M059J (cell line): ENCODE measurements at places on chromosomes 16 and 17.

DNA sequence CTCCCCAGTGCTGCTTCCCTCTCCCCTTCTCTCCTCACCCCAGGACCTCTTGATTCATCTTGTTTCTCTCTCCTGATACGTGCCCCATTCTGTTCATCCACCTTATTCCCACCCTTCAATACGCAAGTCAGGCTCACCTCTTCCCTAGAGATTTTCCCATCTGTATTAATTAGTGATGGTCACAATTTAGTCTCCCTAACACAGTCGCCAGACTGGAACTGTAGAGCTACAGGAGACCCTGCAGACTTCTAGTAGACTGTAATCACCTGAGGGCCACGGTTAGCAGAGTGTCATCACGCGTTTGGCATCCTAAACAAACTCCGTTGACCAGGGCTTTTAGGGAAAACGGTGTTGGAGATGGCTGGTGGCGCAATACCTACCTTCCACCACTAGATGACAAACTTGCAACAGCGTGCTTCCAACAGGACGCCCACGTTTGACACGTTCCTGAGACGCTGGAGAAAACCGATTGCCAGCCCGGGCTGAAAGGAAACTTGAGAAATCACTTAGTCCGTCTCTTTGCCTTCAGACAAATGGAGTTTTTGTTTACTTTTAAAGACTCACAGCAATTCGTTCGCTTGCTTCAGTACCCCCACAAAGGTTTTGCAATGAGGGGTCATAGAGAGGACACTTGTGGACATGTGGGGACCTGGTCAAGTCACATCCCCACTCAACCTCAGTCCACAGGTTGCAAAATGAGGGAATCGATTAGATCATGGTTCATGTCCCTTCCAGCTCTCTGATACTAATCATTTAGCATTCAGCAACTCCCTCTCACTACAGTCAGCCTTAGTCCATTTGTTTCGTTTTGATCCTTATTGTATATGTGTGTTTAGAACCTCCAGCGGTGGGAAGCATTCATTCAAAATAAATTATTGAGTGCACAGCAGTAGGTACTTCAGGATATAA lies 20.6 kb downstream of the MYL4 start:
- DNase-seq: peak; percentile 92

- DNase-seq: no peak
Observed at GRCh38 chr16:77965346-77965745, 57.0 kb upstream of the CLEC3A start.

- no peak for DNase-seq
Observed at GRCh38 chr16:11670171-11671131, 2.2 kb downstream of the SNN start.

DNA sequence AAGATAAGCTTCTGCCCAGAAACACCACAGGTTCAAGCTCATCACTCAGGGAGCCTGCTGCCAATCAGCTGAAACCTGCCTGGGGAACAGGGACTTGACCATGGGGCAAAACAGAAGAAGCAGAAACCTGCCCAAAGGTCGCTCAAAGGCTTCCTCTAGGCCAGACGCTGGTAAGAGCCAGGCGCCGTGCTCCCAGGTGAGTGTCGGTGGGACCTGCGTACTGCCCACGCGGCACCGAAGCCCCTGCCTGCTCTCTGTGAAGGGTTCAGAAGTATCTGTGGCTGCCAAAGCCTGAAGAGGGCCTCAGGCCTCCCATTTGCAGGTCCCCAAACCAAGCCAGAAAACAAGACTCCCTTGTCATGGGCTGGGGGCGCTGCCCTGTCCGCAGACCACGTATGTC lies 10.4 kb downstream of the SGSH start:
- DNase-seq: no peak

- no peak for DNase-seq
Observed at GRCh38 chr16:6021276-6021943, 923.8 kb upstream of the EEF2KMT start.

DNA sequence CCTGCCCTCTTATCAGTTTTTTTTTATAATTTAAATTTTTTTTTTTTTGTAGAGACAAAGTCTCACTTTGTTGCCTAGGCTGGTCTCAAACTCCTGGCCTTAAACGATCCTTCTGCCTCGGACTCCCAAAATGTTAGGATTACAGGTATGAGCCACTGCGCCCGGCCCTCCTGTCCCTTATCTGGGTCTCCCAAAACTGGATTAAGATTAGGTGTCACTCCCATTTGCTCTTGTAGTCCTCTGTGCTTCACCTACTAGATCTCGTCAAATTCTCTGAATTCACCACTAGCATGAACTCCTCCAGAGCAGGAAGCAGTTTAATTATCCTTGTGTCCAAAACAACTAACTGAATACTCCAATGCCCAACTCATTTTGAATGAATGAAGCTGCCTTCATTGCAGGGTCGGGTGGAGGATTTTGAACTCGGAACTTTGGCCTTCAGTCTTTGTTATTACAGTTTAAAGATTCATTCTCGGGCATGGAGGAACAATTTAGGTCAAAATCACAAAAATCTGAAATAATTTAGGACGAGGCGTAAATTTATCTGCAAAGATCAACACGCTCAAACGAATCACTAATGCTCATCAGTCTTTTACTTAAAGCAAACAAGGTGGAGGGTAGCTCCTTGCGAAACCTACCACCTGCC lies 802 bp upstream of the ATXN2L start:
- DNase-seq: no peak

DNA sequence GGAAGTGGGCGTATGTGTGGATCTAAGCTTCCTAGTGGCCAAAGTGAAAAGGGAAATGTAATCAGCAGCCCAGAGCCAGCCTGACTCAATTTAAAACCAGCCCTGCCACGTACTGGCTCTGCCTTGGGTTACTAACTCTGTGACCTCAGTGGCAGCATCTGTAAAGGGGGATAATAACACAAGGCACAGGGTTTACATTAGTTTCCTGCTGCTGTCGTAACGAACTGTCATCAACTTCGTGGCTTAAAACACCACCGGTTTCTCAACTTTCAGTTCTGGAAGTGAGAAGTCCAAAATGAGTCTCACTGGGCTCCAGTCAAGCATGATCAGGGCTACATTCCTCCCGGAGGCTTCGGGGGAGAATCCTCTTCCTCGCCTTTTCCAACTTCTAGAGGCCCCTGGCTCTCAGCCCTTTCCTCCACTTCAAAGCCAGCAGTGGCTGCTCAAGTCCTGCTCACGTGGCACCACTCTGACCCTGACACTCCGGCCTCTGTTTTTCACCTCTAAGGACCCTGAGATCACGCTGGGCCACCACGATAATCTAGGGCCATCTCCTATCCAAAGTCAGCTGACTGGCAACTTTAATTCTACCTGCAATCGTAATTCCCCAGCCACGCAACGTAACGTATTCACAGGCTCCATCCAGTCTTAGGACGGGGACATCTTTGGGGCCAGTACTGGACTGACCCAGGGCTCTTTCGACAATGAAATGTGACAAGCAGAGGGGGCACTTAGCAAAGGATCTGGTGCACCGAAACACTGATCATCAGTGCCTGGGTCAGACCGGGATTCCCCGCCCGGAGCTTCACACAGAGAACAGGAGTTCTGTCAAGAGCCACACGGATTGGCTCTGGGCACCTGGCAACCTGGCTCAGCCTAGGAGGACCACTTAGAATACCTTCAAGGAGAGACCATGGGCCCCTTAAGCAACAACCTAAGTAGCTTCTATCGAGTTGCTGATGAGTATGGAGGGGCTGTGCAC lies 14.5 kb downstream of the TMC6 start:
- no peak for DNase-seq

GRCh38 chr17:27355419-27355818 lies 61.5 kb downstream of the WSB1 start:
- DNase-seq: no peak

DNA sequence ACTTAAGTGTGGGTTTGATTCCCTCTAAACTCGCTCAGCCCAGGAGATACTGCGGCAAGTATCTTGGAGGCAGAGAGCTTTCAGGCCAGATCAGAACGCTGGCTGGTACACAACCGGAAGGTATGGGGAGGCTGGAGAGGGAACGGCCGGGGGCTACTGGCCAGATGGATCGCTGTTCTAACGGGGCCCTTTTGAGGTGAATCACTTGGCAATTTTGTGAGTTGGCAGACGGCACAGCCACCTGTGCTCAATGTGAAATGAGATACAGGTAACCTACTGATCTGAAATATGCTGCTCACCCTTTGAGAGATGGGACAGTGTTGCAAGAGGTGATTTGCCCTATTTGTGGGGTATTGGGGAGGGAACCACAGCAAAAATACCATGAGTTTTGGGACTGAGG lies 622.9 kb upstream of the RBFOX1 start:
- no peak for DNase-seq

GRCh38 chr17:8781776-8782175 lies 17.4 kb downstream of the MFSD6L start:
- no peak for DNase-seq

GRCh38 chr16:4613636-4614570 lies 785 bp downstream of the UBALD1 start:
- peak; percentile 31 for DNase-seq

DNA sequence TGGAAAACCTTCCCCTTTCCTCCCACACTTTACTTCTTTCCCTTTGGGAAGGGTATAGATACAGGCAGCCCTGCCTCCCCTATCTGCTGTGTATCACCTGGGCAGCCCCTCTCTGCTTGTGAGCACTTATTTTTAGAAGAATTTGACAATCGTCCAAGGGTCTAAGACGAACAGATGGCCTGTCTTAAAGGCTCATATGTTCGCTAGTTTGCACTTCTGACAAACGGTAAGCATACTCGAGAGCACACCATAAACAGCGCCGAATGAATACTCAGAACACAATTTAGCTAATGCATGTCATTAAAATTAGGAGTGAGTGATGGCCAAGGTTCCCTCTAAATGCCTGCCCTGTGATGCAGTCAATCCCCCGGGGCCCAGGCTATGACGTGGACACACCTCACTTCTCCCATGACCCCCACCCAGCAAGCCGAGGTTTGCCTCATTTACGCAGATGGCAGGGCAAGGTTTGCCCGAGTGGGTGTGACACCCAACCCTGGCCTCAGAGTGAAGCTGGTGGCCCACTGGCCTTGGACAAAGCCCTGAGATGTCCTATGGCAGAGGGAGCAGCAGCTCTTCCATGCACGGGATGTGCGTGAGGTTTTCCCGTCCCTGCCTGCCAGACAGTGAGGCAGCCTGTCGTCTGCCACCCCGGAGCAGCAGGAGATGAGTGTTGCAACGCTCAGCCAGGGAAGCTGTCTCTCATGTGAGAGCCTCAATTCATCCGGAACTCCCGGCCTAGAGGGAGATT lies 125.2 kb downstream of the C16orf78 start:
- no peak for DNase-seq

DNA sequence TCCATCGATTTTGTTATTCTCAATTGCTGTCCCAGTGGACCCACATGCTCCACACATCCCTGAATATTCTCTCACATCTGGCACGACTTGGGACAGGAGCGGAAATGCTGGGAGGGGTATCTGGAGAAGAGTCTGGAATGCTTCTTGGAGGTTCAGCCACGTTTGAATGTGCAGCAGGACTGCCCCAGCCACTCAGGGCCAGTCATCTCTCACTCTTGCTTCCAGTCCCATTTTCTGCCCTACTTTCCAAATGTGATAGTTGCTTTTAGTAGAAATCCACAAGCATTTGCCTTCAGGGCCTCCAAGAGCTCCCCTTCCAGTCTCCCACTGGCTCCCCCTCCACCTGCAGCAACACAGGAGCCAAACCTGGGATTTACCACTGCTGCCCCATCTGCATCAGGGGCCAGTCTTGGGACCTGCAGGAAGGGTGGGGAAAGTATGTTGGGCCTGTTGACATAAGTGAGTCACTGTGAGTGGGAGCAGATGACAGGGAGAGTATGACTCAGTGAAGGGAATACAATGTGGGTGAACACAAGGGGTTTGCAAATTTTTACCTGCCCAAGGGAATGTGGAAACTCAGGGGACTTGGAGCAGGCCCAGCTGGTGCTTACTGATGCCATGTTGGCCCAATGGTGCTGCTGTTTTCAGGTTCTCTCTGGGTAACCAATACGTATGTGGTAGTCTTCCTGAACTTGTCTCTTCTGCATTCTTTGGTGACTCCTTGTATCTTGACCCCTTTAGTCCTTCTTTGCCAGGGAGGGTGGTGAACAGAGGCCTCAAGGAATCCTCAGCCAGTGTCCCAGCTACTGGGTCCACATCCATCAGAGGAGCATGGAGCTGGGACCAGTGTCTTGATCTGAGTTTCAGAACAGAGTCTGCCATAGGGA lies 78.8 kb upstream of the CRHR1 start:
- peak; percentile 52 for DNase-seq

DNA sequence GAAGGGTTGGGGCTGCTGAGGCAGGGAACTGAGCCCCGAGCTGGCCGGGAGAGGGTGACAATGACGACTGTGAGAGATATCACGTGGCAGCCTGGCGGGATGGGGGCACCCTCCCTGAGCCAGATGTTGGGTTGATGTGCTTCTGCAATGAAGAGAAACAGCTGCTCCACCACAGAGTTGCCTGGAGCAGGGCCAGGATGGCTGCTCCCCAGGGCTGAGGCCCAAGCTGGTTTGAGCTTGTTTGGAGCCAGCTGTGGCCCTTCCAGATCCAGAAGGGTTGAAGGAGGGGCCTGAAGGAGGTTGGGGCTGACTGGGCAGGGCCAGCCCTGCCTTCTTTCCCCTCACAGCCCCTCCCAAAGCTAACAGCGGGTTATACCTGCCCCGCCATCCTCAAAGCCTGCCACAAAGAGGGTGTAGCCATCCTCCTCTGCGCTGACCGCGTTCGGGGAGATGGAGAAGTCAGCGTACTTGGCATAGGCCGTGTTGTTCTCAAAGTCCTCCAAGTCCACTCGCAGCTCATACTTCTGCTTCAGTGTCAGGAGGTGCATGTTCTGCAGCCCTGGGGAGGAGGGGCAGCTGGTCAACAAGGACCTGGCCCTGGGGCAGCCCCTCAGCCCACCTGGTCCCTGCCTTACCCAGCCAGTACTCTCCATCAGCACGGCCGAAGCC lies 2.1 kb downstream of the MFAP4 start:
- peak; percentile 27 for DNase-seq

- DNase-seq: no peak
Observed at GRCh38 chr17:79147746-79148506, 73.3 kb downstream of the ENGASE start.
